ENCODE measurements at places on chromosomes 2 and 18.

- DNase-seq, result no peak
Observed at GRCh38 chr18:72652990-72653593, 109.0 kb upstream of the CBLN2 start.

DNA sequence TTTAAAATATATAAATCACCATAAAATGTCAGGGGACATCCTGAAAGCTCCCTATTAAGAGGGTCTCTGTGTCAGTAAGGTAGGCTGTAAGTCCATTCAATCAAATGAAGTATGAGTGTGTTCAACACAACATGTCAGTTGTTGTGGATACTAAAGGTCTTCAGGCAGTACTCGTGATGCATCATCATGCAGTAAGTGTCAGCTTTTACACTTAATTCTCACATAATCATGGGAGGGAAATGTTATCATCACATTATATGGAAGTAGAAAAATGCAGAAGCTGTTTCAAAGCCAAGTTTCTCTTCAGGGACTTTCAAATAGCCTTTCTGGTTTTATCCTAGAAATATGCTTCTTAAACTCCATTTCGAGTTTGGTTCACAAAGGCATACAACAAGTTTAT, 477.1 kb upstream of the ID2 start:
- no peak for DNase-seq

DNA sequence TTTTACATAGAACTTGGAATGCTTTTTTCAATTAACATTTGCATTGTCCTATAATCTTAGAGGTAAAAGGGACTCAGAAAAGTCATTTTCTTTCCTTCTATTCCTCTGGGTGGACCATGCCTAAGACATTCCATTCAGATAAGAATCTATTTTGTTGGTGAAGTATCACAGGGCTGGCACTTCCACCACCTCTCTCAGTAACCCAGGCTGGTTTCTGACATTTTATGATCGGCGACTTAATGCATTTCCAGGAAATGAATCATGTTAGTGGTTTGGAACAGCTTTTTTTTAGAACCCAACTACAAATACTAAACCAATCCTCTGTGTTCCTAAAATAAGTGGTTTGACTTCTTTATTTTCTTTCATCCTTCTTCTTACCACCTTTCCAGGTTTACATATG, 27.0 kb downstream of the GAD1 start:
- no peak for DNase-seq

DNA sequence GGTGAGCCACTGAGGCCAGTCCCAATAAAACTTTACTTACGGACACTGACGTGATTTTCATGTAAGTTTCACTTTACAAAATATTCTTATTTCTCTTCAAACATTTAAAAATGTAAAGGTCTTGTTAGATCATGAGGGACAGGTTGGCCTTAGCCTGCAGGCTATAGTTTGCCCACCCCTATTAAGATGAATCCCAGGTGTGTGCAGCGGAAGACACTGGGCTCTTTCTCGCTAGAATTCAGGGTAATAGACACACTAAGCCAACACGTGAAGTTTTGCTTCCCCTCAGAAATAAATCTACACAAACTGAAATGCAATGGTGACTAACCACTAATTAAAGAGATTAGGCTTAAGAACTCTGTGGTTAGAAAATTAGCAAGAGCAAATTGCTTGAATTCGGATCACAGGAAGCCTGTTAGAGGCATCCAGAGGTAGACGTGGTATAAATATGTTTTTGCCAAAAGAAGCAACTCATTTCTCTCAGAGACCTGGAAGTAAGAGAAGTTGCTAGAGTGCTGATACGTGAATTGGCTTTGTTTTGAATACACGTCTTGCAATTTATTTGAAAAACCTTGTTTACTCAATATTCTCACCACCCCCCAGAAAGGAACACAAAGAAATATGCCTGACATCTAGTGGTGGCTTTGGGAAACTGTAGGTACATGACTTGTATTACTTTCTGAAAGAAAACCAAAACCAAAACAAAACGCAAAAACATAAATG, 151.6 kb downstream of the DTNB start:
- no peak for DNase-seq

- DNase-seq, result peak; percentile 9
Observed at GRCh38 chr18:6885992-6886796, 156.7 kb downstream of the ARHGAP28 start.

GRCh38 chr2:42826231-42826630, 33.8 kb upstream of the HAAO start:
- DNase-seq, result no peak

GRCh38 chr2:113076954-113077669, 9.3 kb downstream of the IL1F10 start:
- DNase-seq, result no peak

DNA sequence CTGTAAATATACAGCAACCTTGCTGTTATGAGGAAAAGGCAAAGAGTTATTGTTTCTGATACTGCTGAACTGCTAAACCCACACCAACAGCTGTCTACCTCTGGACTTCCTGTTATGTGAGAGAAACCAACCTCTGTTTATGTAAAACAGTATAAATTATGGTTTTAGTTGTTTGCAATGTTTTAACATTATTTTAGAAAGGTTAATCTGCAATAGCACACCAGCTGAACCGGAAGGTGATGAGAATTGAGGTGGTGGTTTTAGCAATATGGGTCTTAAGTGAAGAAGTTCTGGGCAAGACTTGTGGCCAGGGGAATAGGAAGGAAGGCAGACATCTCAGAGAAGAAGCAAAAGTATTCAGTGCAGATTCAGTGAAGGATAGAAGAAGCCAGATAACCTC, 237.8 kb downstream of the PLCL1 start:
- no peak for DNase-seq

- no peak for DNase-seq
Observed at GRCh38 chr2:70962885-70963878, 15.2 kb upstream of the ANKRD53 start.

GRCh38 chr2:130355172-130355577, 681 bp upstream of the PTPN18 start:
- DNase-seq, result no peak

- DNase-seq, result no peak
Observed at GRCh38 chr2:170462433-170463205, 252.5 kb upstream of the SP5 start.

DNA sequence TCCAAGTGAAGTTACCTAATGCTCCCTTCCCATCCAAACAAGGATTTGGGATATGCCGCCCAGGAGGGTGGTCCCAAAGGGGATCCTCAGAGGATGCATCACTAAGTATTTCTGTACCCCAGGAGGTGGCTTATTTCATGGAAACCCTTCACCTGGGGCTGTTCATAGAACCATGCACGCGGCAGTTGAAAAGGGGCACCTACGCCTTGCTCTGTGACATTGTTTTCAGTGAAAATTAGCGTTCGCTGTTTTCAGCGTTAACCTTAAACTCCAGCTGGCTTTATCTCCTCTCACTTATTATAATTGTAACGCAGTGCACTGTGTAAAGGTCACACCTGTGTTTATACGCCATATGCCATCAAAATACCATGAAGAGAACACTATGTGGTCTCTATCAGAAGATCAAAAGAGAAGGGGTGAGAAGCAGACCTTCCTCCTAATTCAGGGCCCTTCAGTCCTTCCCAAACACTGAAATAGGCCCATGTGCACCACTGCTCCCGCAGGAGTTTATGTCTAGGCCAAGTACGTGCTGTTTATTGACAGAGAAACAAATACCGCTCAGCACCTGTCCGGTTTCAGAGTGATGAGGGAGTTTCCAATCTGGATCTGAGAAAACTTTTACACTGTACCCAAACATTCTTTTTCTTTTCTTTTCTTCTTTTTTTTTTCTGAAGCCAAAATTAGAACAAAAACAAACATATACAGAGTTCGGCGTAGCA, 162.1 kb downstream of the BCL2 start:
- no peak for DNase-seq

DNA sequence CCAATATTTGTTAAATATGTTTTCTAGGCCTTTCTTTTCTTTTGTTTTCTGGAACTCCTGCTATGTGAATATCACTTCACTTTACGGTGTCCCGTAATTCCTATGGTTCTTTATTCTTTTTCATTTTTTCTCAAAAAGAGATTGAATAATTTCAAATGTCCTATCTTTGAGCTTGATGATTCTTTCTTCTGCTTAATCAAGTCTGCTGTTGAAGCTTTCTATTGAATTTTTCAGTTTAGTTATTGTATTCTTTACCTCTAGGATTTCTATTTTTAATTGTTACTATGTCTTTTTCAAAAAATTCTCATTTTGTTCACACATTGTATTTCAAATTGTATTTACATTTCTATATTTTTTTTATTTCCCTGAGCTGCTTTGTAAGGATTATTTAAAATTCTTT, 45.5 kb upstream of the COL3A1 start:
- no peak for DNase-seq

DNA sequence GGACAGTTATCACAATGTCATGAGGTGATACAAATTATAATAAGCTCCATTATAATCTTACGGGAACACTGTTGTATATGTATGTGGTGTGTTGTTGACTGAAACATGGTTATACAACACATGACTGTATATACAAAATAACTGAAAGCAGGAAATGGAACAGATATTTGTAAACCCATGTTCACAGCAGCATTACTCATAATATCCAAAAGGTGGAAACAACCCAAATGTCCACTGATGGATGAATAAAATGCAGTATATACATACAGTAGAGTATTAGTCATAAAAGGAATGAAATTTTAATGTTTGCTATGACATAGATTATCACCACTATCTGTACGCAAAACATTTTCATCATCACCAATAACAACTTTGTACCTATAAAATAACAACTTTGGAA, 107.3 kb downstream of the USP34 start:
- DNase-seq, result no peak

GRCh38 chr2:136207030-136207623, 89.2 kb upstream of the CXCR4 start:
- DNase-seq, result no peak

GRCh38 chr2:144331674-144332355, 188.1 kb downstream of the ZEB2 start:
- peak; percentile 70 for DNase-seq

DNA sequence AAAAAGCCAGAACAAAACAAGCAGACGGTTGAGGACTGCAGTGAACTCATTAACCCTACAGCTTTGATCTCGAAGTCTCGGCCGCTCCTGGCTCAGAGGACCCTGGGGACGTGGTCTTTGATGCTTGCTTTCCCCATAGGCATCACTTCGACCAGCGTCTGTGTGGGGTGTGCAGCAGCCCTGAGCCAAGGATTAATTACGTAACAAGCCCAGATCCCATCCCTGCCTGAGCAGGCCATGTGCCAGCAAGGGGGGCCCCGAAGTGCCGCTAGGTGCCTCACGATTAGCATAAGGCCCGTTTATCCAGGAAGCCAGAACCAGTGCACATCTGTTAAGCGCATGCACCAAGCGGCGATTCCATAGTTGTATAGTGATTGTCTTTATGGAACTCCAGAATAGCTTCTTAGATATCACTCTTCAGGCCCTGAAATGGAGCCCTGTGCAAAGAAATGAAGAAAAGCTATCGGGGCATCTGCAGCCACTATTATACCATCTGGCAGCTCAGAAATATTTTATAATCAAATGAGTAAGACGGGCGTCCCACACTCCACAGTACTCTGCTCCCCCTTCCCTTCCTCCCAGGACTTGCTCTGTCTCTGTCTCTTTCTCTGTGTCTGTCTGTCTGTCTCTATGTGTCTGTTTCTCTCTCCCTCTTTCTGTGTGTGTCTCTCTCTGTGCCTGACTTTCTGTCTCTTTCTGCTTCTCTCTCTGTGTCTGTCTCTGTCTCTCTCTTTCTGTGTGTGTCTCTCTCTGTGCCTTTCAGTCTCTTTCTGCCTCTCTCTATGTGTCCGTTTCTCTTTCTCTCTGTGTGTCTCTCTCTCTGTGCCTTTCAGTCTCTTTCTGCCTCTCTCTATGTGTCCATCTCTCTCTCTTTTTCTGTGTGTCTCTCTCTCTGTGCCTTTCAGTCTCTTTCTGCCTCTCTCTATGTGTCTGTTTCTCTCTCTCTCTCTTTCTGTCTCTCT, 41.7 kb downstream of the HPCAL1 start:
- DNase-seq, result no peak

DNA sequence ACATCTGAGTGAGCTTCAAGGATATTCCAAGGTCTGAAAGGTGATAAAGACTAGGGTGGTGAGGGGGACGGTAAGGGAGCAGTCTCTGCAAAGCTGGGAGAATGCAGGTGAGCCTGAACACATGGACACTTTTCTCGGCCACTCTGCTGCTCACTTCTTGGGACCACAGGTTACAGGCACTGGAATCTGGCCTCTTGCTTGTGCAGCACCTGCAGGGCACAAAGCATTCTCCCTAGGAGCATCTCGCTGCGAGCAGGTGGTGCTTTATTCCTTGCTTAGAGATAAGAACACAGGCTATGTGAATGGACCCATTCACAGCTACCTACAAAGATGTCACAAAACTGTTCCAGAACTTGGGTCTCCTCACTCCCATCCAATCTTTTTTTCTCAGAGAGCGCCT, 153.2 kb downstream of the DDX1 start:
- DNase-seq, result no peak

DNA sequence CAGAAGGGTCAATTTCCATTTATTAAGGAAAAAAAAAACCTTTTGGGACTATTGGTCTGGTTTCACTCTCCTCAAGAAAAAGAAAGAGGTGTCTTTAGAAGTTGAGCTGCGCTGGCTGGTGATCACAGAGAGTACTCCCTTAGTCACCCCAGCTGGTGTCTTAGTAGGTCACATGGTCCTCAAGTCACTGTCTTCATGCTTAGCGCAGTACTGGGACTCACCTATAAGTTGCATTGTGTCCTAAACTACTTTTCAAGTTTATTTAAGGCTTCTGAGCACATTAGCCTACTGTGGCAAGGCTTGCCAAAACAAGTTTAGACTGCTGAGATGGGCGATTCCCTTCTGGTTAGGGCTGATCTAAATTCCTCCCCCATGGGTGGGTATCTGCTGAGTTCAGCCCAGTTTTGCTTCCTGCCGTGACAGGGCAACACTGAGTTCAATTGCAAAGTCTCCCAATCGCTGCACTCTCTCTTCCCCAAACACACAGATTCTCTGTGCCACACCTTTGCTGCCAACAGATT, 824.9 kb upstream of the CRIM1 start:
- no peak for DNase-seq

GRCh38 chr18:25126751-25127150, 225.2 kb downstream of the ZNF521 start:
- DNase-seq, result no peak

GRCh38 chr2:142918624-142919023, 41.2 kb downstream of the KYNU start:
- no peak for DNase-seq

DNA sequence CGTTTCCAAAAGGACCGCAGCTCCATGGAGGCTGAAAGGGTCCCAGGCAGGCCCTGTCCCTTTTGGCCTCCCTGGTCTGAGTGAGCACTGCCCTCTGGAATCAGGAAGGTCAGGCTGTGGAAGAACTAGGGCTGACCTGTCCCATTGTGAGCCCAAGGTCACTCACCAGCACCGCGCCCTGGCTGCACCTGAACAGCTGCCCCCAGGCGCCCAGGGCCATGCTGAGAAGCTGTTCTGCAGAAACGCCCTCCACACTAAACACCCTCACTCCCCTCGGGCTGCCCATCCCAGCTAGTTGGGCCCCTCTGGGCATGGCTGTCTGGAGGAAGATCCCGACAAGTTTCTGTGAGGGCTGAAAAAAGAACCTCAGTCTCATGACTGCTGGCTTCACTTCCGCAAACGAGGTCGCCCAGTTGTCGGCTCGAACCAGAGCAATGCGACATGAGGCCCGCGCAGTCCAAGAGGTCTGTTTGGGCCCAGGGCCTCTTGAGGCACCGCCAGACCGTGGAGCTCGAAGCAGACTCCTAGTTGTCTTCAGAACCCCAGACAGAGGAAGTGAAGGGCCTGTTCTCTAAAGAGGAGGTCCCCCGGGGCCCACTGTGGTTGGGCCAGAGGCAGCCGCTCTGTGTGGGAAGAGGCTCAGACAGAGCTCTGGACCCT, 64.4 kb downstream of the INPP5D start:
- no peak for DNase-seq

GRCh38 chr2:219308142-219309101, 779 bp downstream of the PTPRN start:
- no peak for DNase-seq

GRCh38 chr18:10168477-10168876, 254.7 kb downstream of the VAPA start:
- no peak for DNase-seq
